ENCODE measurements at places on chromosomes 1 and 21. TPM values are rescaled to one million over a fixed set of nuclear protein-coding genes. Genes with fewer than 3 reads are reported as not detected.

The PLPPR4 gene
- total RNA-seq = 0.13 TPM

The OR2T2 gene
- not detected for total RNA-seq

DNA sequence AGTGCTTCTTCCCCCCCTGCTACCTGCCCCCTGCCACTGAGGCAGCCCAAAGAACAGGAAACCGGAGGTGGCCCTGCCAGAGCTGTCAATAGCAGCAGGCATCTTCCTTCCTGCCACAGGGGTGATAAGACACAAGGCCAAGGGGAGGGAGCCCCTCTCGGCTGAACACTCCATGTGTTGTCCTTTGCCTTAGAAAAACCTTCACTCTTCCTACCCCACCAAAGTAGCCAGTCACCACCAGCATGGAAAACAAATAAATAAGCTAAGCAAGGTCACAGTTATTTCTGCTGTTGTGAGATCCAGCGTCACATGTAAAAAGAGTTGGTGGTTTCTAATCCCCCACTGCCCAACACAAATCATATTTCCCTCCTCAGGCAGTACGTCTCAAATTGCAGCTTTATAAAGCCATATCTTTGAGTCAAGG, 104.8 kb upstream of the DPT start:
- no peak for DNase-seq

- no peak for DNase-seq
These were observed 363.8 kb downstream of the PTPRC start for GRCh38 chr1:199002661-199003060.

GRCh38 chr1:246128494-246129069, 378.5 kb downstream of the SMYD3 start:
- DNase-seq = no peak

GRCh38 chr1:225299624-225300023, 128.2 kb downstream of the LBR start:
- no peak for DNase-seq

Data from mesothelial cell of epicardium (in vitro differentiated cells).